ENCODE measurements at places on chromosomes 2 and 18. TPM values are rescaled to one million over a fixed set of nuclear protein-coding genes. Genes with fewer than 3 reads are reported as not detected.

The RNF149 gene
- 36.3 TPM for total RNA-seq

The AGXT gene
- total RNA-seq: 0.18 TPM

The HOXD12 gene
- not detected for total RNA-seq

GRCh38 chr2:149075105-149075504 is 36.6 kb downstream of the LYPD6B start:
- DNase-seq: no peak
- no peak overlapping the region for H3K27ac ChIP-seq
- no peaks in the 10 kb centered on the region for H3K36me3 ChIP-seq
- H3K4me3 ChIP-seq: no peak overlapping the region
- peaks cover 15% of the 10 kb centered on the region for H3K27me3 ChIP-seq

DNA sequence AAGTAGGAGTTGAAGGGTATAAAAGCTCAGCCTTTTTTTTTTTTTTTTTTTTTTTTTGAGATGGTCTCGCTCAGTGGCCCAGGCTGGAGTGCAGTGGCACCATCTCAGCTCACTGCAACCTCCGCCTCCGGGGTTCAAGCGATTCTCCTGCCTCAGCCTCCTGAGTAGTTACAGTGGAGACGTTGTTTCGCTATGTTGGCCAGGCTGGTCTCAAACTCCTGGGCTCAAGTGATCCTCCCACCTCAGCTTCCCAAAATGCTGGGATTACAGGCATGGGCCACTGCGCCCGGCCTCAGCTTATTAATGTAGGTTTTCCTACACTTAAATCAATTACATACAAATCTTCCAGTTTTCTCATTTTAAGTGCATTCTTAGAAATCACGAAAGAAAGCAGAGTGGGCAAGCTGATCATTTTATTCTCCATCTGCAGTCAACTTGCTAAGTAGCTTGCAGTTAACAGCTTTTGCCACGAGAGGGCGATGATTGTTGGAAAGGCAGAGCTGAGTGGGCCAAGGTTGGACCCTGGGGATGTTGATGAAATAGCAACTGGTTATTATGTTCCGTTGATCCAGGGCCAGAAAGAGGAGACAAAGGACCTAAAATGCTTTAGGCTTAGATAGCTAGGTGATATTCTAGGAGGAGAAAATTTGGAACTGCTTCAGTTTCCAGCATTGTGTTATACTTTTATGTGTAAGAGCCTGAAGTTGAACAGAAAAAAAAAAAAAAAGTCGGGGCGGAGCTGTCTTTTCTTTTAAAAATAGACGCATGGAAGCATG is 234.4 kb upstream of the EPAS1 start:
- DNase-seq: peak; percentile 92
- no peak overlapping the region for H3K27ac ChIP-seq
- H3K4me1 ChIP-seq: peaks cover 2% of the 10 kb centered on the region
- no peaks in the 10 kb centered on the region for H3K36me3 ChIP-seq

GRCh38 chr2:121635371-121635770 is 13.9 kb downstream of the CLASP1 start:
- DNase-seq: no peak
- peaks cover 15% of the 10 kb centered on the region for H3K36me3 ChIP-seq
- no peaks in the 10 kb centered on the region for H3K4me1 ChIP-seq
- no peaks in the 10 kb centered on the region for H3K27me3 ChIP-seq
- H3K27ac ChIP-seq: no peak overlapping the region

- DNase-seq: no peak
- H3K36me3 ChIP-seq: peaks cover 31% of the 10 kb centered on the region
- no peaks in the 10 kb centered on the region for H3K4me1 ChIP-seq
- H3K4me3 ChIP-seq: no peak overlapping the region
Observed at GRCh38 chr2:239962890-239963591, 62.1 kb downstream of the NDUFA10 start.

Data from endodermal cell (in vitro differentiated cells).